Neural crest cell (in vitro differentiated cells): ENCODE measurements at places on chromosomes 6 and 20.

DNA sequence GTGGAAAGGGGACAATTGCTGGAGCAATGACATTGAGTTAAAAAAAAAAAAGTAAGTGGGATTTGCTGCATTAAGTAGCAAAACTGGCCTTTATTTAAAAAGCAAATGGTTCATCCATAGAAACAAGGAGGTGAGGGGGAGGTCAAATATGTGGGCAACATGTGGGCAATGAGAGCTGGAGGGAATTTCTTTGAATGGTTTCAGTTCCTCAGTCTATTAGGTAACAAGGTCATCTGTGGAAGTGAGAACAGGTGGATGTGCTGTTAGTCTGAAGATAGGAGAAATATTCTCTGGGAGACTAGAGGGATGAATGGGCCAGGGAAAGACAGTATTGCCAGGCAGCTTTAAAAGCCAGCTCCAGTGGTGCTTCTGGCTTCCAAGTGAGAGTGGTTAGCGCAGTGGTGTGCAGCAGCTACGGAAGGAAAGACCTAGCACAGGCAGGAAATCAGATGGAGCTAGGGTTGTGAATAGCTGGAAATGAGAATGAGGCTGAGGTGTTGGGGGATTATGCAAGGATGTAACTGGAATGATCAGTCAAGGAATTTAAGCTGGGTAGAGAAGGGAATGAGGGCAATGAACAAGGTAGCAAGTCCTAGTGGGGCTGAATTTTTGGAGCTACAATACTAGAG, 727.6 kb downstream of the PTPRT start:
- no peak for DNase-seq

- no peak for DNase-seq
Observed at GRCh38 chr20:19407736-19408135, 195.3 kb downstream of the SLC24A3 start.

DNA sequence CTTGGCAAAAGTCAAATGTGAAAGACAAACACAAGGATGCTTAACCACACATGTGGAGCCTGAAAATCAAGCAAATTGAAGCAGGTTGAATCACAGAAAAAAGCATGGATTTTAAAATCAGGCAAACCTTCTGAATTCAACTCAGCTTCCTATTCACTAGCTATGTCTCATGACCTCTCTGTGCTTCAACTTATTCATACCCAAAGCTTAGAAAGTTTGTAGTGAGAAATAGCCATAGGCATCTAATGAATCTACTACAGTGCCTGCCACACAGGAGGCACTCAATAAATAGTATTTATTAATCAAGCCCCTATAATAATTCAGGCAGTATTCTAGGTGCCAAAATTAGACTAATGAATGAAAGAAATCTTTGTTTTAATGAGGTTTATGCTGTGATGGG, 112.2 kb upstream of the TNFAIP3 start:
- no peak for DNase-seq

DNA sequence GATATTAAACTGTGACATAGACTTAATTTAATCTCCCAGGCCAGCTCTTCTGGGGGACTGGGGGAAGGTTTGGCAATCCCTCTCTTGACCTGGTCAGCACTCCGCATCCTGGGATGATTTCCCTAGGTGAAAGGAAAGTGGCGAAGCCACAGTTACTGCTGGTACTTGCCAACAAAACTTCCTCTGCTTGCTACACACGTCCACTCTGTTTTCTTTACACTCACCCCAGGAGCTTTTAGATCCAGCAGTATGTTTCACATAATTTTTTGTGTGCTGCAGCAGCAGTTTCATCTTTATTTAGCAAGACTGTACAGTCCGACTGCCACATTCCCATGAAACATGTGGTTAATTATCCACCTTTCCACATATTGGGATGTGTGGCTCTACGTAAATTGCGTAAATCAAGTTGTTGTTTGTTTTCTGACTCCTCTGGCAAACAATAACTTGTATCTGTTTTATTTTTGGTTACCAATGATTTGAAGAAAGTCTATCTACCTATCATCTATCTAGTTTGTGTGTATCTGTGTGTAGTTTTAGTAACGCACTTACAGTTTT, 284.0 kb downstream of the PHF3 start:
- no peak for DNase-seq

DNA sequence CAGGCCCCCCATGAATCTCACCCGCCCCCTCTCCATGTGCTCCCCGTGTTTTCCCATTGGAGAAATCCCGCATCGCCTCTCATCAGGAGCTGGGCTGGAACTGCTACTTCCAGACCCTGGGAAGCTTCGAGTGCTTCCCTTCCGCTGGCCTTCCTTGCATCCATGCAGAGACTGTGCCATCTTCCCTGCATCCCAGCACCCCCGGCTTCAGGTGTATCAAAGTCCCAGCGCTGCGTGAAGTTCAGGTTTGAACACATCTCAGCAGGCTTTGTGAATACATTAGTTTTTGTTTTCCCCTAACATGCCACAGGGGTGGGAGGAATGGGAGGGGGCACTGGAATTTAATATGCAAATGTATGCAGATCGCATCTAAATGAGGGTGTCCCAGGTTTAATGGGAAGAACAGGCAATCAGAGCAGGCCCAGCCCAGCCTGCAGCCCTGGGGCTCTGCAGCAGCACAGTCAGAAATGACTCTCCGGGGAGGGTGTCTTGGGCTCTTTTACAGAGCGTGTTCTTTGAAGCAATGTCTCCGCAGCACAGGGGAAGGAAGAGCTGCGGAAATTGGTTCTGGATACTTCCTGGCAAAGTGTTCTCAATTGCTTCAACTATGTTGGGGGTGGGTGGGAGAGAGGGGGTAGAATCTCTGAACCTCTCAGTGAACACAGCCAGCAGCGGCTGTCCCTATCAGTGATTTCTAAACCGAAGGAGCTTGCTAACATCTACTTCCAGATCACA, 8.3 kb upstream of the MMP9 start:
- DNase-seq = no peak

- DNase-seq = no peak
Observed at GRCh38 chr6:156262014-156262413, 515.2 kb upstream of the ARID1B start.

- no peak for DNase-seq
Observed at GRCh38 chr20:49905415-49906091, 9.8 kb downstream of the SPATA2 start.

DNA sequence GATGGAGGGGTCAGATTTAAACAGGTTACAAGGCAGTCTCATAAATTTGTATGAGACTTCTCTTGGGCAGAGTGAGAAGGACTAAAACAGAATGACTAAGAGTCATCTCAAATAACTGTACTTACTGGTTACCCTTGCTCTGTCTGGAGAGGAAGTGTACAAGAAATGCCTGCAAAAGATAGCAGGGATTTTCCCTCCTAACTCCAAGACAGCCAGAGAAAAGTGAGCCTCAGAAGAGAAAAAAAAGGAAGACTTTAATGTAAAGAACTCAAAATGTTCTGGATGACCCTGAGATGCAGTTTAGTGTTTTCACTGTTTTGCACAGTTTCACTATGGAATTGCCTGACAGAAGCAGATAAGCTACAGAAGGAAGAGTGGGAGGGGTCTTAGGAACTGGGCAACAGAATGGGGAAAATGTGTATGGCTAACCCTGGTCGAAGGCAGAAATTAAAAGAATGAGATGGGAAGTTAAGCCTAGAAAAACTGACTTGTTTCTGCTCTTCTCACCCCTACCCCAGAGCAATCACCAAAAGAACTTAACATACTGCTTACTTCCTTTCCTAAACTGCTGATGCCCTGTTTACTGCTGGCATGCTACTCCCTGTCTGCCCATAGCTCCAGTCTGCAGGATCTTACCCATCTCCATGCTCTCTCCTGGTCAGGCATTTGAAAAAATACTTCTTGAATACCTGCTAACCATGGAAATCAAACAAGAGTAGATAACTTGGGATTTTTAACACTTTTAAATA, 98.1 kb upstream of the MARCKS start:
- DNase-seq = no peak

DNA sequence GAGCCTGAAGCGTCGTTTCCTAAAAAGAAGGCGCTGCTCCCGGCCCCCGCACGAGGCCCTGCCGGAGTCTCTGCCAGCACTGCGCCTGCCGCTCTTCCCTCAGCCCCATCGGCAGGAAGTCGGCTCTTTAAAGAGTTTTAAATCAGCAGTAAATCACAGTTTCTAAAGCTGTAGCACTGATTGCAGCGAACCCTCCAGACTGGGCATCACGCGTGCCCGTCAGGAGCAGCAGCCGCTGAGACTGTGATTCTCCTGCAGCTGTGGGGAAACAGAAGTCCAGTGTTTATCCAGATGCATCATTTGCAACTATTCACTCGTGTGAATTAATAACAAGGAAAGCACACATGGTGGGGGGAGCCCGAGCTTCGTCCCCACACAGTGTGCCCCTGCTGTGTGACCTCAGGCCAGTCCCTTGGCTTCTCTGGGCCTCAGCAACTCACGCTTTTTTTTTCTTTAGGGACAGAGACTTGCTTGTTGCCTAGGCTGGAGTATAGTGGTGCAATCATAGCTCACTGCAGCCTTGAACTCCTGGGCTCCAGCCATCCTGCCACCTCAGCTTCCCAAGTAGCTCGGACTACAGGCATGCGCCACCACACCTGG, 28.3 kb downstream of the DLL1 start:
- no peak for DNase-seq

DNA sequence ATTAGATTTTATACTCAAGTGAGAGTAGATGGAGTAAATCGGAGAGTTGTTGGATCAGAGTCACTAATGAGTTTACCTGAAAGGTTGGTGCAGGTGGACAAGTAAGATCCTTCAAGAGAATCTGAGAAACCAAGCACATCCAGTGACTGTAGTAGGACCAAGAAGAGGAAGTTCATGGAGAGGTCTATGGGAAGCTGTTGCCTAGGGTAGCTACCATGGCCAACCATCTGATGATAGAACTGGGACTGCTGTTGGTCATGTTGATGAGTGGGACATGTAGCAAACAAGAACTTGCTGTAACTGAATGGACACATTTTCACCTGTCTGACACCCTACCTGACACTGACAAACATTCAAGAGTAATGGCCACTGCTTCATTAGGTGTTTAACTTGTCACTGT, 11.3 kb upstream of the ADGB start:
- DNase-seq = no peak

DNA sequence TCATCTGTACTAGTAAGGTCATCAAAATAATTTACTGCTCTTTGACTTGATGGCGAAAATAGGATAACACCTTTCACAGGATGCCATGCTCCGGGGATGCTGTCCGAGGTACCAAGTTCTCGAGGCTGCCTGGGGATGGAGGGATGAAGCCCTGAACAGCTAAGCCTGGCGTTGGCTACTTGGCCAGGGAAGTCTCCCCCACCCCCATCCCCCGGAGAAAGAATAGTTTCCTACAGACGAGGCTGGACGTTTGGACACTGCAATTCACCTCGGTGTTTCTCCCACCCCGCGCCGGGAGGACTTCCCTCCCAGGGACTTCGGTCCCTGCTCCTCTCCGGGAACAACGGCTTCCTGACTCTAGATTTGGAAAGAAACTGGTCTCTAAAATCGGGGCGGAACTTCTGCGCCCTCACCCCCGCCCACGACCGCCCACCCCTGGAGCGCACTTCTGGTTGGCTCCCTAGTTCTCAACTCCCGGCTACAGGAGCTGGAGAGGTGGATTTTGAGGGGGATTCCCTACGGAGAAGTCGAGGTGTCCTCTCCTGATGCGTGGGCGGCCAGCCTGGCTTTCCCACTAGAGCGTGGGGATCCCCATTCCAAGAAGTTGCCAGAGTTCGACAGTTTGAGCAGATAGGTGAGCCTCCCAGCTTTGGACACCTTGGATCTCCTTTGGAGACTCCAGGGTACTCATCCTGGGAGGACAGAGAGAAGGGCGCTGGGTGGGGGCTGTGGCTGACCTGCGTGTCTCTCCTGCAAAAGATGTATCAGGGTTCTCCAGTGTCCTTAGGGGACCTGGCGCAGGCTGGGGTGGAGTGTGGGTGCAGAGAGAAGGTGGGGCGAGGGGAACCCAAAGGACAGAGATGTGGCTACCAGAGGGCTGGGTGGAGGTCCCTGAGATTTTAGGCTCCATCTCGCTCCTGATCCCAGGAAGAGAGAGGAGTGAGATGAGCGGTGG, 1.1 kb downstream of the PCSK2 start:
- peak; percentile 6 for DNase-seq

GRCh38 chr20:58069796-58070663, 158.4 kb downstream of the ANKRD60 start:
- DNase-seq = no peak

GRCh38 chr6:157245436-157245835, 77.9 kb downstream of the TMEM242 start:
- no peak for DNase-seq

GRCh38 chr6:161094955-161095354, 103.4 kb downstream of the MAP3K4 start:
- no peak for DNase-seq

DNA sequence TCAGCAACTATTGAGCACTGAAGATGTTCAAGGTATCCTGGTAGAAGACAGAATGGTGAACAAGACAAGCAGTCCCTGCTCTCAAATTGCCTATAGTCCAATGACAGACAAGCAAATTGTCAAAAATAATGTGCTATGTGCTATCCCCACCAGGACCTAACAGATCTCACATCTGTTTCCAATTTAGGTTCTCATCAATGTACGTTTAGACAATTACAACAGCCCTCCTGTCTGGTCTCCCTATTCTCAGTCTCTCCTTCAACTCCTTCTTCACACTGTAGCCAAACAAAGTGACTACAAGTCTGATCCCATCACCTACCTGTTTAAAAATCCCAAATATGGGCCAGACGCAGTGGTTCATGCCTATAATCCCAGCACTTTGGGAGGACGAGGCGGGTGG, 7.5 kb downstream of the TAPBP start:
- DNase-seq = no peak

DNA sequence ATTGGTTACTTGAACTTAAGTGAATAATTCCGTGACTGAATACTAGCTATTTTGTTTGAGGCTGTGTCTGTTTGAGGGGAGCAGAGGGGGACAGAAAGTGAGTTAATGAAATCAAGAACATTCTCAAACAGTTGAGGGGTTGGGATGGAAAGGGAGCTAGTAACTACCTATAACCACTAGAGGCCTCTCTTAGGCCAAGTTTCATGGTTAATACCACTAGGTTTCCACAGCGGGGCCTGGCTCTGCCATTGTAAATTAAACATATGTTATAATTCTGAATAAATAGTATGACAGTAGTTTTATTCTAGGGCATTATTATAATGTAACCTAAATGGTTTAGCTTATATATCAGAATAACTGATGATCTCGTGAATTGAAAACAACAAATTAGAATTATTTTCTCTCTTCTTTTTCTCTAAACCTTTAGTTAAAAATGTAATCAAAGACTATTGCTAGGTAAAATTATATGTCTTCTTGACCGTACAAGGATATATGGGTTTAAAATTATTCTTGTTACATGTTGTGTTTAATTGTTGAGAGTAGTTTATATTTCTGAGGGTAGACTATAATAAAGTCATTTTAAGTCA, 108.1 kb downstream of the BCKDHB start:
- no peak for DNase-seq

GRCh38 chr20:2238601-2239000, 57.2 kb upstream of the TGM3 start:
- no peak for DNase-seq

GRCh38 chr20:45290677-45291355, 15.8 kb upstream of the RBPJL start:
- DNase-seq = peak; percentile 85

GRCh38 chr20:63895202-63895951, 451 bp downstream of the DNAJC5 start:
- DNase-seq = no peak
